Mucosa of descending colon (tissue), 3 donors: ENCODE measurements at places on chromosomes 4 and X. TPM values are rescaled to one million over a fixed set of nuclear protein-coding genes. Genes with fewer than 3 reads are reported as not detected.

The KIAA1210 gene
- total RNA-seq, result not detected

DNA sequence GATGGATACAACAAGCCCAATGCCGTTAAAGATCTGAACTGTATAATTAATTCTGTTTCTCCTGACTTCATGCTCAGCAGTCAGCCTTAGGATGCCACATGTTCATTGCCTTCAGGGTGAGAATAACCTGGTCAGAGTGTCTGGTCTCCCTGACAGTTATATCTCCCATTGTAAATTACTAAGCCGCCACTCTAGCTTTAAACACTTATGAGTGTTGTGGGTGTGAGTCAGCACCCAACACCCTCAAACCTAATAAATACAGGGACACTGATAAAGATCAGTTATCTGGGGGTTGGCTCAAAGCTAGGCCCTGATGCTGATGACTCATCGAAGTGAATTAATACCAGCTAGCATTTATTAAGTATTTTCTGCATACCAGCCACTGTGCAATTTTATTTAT is 64.9 kb upstream of the DYNLT3 start:
- no peak for DNase-seq

DNA sequence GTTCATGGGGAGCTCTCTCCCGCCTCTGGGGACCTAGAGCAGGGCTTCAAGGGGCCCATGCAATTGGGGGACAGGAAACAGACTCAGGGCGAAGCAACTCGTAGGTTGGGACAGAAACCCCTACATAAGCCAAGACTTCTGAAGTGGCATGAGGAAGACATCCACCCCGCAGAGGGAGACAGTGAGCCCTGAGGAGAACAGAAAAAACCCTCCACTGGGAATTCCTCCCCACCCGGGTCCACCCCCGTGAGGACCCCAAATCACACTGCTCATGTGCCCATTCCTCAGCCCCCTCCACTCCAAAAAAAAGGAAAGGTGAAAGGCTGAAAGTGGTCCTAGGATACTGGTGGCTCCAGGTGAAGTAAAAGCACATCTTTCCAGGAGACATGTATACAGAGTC is 74.0 kb downstream of the CPZ start:
- DNase-seq, result no peak

The XAGE5 gene
- total RNA-seq, result not detected
